Stimulated activated CD8-positive, alpha-beta memory T cell treated with anti-CD3 and anti-CD28 coated beads, Interleukin-15, amount 100 ng/mL, for 4 hours (primary cell): ENCODE measurements at places on chromosomes 1 and 21.

DNA sequence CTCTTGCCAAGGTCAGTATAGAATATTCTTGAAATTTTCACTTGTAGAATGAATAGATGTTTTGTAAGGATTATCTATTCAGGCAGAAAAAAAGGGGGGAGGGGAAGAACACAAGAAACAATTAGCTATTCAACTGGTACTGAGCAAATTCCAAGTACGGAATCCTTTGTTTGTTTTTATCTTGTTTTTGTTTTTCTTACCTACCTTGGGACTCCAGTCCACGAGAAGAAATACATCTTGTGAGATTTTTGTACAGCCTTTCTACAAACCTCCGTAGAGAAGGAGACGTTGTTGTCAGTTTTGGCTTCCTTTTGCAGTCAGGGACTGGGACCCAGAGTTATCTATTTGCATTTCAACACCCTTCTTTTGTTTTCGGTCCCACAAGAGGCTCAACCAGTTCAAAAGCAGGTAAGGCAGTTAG is 36.0 kb downstream of the ZNF281 start:
- DNase-seq = no peak

DNA sequence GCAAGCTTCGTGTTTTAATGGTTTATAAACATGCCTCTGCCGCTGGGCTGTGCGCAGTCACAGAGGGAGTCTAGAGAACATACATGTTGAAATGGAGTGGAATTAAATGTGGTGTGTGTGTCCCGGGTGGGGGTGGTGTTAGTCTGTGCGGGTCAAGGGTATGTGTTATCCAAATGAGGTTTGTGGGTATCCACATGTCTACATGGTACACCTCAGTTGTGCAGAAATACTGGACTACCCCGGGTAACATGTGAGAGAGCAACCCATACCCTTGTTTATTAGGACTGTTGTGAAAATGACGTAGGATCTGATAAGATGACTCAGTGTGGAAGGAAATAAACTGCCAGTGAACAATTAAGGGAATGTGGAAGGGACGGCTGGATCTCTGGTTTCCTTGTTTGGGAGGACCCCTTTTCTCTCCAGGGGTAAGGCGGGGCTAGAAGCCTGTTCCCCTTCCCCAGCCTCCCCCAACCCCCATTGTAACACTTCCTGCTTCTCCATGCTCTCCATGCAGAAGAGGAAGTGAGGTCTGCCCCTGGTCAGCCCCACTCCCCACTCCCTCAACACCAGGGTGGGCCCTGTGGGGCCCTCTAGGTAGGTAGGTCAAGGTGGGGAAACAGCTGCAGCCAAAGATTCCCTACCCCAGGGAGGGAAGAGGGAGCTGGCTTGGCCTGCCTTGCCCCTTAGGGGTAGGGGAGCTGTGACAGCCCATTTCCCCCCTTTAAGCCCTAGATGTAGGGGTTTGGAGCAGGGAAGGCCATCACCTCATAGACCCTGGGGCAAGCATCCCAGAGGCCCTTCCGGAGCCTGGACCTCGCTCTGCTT is 690 bp downstream of the EPS8L3 start:
- DNase-seq = no peak

- DNase-seq = no peak
These were observed 35.4 kb upstream of the PKN2 start for GRCh38 chr1:88648706-88649105.

GRCh38 chr1:107972391-107973180 is 7.6 kb upstream of the VAV3 start:
- no peak for DNase-seq

DNA sequence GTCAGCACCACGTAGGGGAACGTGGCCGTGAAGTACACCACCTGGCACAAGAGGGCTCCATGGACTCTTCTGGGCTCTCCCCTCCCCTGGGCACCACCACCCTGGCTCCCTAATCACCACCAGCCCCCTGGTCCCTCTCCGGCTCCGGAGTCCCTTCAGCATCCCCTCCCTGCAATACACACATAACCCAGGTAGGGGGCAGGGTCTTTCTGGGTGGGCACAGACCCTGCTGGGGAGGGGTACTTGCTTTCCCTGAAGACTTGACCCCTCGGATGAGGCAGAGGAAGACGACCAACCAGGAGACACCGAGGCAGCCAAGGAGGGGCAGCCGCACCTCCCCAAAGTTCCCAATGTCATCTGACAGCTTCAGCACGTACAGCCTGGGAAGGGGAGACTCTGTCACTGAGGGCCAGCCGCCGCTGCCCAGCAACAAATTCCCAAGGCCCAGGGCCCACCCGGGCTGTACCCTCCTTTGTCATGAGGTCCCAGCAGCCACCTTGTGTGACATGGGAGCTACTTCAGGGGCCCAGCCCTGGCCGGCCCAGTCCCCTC is 11.3 kb downstream of the CCDC24 start:
- DNase-seq = no peak

DNA sequence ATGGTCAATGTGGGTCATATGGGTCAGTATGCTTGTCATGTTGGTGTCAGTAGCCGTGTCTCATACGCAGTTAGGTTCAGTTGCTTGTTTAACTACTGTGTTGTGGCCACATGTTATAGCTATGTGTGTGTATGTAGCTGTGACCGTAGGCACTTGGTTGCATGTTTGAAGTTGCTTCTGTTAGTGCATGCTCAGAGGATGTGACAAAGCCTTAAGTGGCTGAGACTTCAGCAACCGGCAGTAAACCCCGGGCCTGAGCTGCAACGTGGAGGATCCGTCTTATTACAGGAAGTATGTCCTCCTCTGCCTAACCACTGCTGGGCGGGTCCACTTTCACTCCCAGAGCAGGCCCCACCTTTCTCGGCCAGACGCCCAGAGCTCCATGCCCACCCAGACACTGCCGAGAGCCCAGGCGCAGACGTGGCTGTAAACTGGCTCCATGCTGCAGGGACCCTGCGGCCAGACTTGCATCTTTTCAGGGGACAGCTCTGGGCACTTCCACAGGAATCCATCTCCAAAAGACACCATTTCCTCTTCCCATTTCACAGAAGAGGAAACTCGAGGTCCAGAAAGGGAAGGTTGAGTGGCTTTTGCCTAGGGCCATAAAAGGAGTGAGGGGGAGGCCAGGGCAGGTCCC is 2.2 kb downstream of the TCEA3 start:
- DNase-seq = no peak

DNA sequence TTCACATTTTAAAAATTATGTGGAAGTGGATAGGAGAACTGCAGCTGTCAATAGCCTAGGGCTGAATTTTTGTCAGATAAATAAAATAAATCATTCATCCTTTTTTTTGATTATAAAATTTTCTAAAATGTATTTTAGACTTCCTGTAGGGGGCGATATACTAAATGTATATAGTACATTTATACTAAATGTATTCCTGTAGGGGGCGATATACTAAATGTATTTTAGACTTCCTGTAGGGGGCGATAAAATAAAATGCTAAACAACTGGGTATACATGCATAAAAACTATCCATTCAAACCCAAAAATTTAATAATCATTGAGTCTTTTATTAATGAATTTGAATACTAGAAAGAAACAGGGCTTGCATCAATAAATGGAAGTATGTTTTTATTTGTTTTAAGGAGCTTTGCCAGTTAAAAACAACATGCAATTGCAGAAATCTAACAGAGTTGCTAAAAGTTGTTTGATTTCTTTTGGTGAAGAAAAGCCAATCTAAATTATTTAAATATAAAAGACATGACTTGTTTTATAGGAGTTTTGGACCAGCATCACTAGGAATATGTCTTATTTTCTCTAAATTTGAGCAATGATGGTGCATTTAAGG is 31.4 kb downstream of the CLCA1 start:
- DNase-seq = no peak

DNA sequence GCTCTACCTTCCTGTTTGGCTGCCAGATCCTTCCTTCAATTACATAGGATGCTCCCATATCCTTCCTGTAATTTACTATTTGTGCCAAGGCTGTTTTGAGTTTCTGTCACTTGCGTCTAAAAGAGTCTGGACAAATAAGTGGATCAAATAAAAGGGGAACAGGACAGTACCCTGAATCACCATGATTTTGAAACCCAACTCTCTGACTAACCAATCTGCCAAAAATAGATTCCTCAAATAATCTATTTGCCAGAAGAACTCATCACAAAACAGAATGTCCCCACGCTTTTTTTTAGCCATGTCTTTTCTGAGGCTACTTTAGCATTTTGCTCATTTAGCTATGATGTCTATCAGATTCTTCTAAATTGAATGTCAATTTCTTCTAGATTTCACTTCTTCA is 392.6 kb downstream of the NTNG1 start:
- DNase-seq = no peak

GRCh38 chr1:235075048-235075776 is 53.4 kb downstream of the TOMM20 start:
- peak; percentile 66 for DNase-seq

- DNase-seq = no peak
These were observed 10.1 kb upstream of the XCL2 start for GRCh38 chr1:168553680-168554553.

DNA sequence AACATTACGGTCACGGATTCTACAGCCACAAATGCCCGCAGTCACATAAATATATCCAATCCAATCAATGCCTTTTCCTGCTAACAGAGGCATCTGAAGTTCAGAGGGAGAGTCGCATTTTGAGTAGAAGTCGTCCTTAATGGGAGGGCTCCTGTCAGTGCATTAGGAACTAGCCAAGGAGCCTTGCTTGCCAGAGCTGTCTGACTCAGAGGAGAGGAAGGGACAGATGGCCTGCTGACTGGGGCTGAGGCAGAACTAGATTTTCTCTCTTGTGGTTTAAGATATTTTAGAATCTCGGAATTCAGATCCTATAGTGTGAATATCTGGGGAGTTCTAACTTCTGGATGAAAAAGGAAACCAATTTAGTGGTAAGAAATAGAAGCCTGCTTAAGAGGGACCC is 10.6 kb downstream of the XKR8 start:
- no peak for DNase-seq

DNA sequence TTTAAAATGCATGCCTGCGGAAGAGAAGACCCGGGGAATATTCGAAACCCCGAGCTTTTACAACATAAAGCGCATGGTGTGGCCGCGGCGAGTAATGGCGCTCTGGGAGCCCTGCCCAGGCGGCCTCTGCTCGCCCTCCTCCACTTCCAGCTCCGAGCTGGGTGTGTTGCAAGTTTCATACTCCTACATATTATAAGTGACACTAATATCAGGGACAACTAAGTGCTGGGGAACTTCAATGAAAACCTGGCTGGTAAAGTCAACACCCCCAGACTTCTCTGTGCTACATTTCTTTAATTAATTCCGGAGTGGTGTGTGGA is 11.8 kb downstream of the SIM2 start:
- DNase-seq = no peak

DNA sequence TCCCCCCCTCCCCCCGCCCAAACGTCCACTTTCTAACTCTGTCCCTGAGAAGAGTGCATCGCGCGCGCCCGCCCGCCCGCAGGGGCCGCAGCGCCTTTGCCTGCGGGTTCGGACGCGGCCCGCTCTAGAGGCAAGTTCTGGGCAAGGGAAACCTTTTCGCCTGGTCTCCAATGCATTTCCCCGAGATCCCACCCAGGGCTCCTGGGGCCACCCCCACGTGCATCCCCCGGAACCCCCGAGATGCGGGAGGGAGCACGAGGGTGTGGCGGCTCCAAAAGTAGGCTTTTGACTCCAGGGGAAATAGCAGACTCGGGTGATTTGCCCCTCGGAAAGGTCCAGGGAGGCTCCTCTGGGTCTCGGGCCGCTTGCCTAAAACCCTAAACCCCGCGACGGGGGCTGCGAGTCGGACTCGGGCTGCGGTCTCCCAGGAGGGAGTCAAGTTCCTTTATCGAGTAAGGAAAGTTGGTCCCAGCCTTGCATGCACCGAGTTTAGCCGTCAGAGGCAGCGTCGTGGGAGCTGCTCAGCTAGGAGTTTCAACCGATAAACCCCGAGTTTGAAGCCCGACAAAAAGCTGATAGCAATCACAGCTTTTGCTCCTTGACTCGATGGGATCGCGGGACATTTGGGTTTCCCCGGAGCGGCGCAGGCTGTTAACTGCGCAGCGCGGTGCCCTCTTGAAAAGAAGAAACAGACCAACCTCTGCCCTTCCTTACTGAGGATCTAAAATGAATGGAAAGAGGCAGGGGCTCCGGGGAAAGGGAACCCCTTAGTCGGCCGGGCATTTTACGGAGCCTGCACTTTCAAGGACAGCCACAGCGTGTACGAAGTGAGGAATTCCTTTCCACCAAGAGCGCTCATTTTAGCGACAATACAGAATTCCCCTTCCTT is 158.1 kb downstream of the RUNX1 start:
- no peak for DNase-seq
